GM10248 (cell line): ENCODE measurements at places on chromosomes 4 and X.

GRCh38 chr4:153246446-153247115, 42.3 kb downstream of the TRIM2 start:
- no peak for DNase-seq

- no peak for DNase-seq
Observed at GRCh38 chr4:183533698-183534097, 28.8 kb downstream of the ING2 start.

DNA sequence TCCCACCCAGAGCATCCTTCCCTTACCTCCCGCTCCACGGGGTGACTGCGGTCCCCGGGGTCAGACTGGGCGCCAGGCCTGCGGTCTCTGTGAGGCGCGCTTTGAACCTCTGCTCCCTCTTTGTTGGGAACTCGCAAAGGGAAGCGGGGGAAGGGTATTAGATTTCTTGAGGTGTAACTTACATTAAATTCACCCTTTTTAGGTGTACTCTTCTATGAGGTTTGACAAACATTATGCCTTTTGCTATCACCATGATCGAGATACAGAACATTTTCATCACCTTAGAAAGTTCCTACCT, 569 bp downstream of the DCK start:
- DNase-seq: no peak

DNA sequence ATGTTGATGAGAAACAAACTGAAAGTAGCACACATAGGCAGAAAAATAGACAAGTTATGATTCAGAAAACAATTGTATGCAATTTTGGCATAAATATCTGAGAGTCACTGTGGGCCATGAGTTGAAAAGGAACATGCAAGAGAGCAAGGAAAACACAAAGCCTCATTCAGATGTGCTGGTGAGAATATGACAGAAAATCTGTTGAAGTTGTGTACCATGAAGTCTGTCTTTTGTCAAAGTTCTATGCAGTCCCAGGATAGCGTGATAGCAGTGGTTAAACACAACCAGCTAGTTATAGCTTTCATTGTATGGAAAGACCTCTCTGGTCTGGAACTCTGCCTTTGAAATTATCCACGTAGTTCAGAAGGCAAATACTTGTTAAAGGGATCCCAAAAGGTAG, 53.0 kb downstream of the TMEM154 start:
- no peak for DNase-seq
